ENCODE measurements at places on chromosomes 7 and 10.

DNA sequence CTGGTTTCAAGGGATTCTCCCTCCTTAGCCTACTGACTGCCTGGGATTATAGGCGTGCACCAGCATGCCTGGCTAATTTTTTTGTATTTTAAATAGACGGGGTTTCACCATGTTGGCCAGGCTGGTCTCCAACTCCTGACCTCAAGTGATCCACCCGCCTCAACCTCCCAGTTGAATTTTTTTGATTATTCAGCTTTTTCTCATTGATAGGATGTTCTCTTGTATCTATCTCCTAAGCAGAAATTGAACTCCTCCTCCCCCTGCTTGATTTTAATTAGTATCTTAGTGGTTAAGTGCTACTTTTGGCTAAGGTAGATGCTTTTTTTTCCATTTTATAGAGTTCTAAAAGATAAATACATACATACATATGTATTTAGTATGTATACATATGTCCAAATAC lies 101.0 kb downstream of the ZNF277 start:
- no peak for DNase-seq

DNA sequence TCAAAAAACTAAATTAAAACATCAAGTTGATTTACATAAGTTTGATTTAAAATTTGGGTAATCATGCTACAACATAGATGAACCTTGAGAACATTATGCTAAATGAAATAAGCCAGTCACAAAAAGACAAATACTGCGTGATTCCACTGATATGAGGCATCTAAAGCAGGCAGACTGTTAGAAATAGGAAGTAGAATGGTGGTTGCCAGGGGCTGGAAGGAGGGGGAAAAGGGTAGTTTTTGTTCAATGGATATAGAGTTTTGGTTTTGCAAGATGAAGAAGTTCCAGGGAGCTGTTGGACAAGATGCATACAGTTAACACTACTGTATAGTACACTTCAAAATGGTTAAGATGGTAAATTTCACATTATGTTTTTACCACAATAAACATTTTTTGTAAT lies 45.0 kb upstream of the IFRD1 start:
- DNase-seq = no peak

GRCh38 chr7:55077561-55078410 lies 59.0 kb downstream of the EGFR start:
- no peak for DNase-seq

- no peak for DNase-seq
Measured at GRCh38 chr10:114073395-114074186, 29.9 kb downstream of the ADRB1 start.

DNA sequence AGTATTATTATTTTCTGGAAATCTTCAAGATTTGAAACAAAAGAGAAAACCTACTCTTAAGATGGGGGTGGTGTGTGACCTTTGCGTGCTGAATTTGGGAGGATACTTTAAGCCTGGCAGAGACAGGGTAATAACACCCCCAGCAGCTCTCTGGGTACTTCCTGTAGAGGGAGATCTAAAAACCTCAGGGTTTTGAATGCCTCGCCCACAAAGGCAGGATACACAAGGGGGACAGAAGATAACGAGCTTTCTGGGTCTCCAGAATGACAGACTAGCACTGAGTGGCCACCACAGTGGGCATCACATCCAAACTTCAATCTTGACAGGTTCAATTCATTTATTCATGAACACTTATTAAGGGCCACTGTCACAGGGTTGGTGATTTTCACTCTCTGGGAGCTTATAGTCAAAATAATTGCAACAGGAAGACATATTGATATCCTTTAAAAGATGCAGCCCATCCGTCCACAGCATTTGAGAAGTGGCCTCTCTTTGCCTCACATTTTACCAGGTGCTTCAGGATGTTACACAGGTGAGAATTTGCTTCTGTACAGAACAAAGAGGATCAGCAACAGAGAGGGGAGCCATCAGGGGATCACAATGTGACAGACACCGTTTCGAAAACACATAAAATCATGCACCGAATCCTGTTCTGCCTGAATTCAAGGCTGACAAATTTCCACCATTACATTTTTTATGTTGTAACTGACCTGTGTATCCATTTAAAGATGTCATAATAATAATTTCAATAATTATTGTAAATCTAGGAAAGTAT lies 14.3 kb downstream of the CPA1 start:
- DNase-seq = no peak

GRCh38 chr10:8712656-8713055 lies 658.2 kb downstream of the GATA3 start:
- DNase-seq = no peak

- no peak for DNase-seq
Measured at GRCh38 chr7:34075523-34076370, 170.4 kb downstream of the BMPER start.

DNA sequence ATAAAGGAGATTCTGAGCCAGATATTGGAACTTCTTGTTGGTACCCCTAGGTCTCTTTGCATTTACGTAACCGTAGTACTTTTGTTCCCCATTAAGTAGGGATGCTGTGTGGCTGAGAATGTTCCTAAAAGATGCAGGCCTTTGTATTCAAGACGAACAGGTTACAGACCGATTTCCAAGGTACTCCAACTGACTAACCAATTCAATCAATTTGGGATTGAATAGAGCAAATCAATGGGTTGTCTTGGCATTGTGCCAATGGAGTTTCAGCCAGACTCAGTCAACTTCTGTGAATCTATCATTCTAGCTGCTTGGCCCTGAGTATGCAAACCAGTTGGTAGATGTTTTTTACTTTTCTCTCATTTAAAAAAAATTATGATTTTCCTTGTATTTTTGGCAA lies 347.3 kb upstream of the NPVF start:
- DNase-seq = no peak

- no peak for DNase-seq
Measured at GRCh38 chr7:121008816-121009215, 20.3 kb downstream of the CPED1 start.

GRCh38 chr10:27241652-27242472 lies 1.3 kb upstream of the ACBD5 start:
- DNase-seq = peak; percentile 93

DNA sequence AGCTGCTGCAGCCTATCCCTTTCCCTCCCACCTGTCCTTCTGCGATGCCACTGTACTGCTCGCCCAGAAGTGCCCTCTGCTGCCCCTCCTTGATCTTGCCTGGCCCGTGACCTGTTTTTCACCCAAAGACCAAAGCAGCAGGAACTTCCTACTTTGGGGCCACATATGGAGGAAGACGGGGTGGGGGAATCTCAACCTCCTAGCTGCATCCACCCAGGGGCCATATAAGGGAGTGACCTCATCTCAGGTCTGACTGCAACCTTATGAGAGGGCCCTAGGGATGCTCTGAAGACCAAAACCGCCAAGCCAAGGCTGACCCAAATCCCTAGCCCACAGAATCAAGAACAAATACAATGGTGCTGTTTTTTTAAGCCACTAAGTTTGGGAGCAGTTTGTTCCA lies 15.7 kb downstream of the PRKCQ start:
- no peak for DNase-seq

DNA sequence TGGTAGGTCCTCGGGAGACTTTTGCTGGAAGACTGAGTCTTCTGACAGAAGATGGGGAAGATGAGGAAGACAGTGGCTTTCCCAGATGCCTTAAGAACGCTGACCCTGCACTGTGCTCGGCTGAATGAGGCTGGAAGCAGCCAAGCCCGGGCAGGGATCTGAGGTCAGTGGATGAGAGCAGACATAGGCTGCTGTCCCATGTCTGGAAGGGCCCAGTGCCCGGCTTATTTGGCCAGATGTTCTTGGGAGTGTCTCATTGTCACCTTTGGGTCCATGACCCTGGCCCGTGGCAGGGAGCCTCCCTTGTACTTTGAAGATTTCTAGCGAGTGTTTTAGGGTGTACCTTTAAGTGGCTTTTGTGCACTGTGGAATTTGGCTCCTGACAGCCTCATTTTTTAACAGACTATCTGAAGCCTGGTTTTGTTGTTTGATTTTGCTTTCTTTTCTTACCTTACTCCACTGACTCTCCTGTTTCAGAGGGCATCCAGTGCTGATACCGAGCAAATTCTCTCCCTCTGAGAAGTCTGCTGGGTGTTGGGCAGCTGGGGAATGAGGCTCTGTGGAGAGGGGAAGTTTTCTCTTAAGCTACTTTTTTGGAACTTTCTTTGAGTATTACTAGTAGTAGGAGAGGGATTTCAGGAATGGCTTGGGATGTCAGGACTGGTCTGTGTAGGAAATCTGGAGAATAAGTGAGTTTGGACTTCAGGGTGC lies 61.4 kb downstream of the CREB5 start:
- no peak for DNase-seq

GRCh38 chr7:104040666-104041065 lies 51.2 kb upstream of the RELN start:
- DNase-seq = no peak

DNA sequence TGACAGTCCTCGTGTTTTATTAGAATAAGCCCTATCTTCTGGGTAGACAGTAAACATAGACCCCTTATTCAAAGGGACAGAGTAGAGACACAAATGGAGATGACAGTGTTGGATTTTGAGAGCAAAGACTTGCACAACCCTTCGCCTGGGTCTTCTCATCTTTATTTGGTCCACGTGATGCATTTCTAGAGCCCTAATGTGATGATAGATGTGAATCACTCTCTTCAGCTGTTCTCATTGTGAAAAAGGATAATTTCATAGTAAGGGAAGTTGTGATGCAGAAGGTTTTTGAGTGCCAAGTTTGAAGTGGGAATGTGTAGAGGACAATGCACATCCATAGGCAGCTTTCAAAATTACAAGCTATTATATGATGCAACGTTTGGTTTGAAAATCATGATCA lies 86.3 kb downstream of the CREB5 start:
- no peak for DNase-seq

DNA sequence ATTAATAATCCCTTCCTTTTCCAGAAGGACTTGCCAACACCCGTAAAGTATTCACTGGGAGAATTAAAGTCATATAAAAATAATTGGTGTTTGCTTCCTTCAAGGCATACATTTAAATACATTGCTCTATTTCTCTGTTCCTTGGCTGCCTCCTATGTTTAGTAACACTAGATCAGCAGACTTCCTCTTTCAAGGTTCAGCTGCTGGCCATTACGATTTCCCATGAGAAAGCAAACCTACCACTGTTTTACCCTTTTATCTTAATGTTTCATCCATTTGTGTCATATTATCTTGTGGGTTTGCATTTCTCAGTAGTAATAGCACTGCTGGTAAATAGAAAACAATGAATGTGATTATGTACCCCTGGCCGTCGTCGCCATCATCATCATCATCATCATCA lies 313.8 kb upstream of the BMPER start:
- no peak for DNase-seq

GRCh38 chr10:329361-330099 lies 194.3 kb downstream of the ZMYND11 start:
- DNase-seq = peak; percentile 93

DNA sequence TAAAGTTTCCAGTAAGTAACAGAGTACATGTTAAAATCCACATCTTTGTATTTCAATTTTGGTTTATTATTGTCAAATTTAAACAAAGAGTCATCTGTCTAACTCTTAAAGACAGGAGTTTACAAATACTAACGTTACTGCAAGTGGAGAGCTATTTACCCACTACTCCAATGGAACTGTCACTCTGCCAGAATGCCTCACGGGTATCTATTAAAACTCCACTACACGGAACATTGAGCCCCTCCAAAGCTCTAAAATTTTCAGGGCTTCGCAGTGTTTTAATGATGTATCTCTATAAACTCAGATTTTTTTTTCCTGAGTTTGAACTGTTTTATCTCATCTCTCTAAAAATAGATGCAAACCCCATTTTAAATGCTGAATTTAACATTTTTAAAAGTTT lies 388.7 kb upstream of the SEMA3A start:
- DNase-seq = no peak

- no peak for DNase-seq
Measured at GRCh38 chr10:22825841-22826240, 102.0 kb upstream of the ARMC3 start.

DNA sequence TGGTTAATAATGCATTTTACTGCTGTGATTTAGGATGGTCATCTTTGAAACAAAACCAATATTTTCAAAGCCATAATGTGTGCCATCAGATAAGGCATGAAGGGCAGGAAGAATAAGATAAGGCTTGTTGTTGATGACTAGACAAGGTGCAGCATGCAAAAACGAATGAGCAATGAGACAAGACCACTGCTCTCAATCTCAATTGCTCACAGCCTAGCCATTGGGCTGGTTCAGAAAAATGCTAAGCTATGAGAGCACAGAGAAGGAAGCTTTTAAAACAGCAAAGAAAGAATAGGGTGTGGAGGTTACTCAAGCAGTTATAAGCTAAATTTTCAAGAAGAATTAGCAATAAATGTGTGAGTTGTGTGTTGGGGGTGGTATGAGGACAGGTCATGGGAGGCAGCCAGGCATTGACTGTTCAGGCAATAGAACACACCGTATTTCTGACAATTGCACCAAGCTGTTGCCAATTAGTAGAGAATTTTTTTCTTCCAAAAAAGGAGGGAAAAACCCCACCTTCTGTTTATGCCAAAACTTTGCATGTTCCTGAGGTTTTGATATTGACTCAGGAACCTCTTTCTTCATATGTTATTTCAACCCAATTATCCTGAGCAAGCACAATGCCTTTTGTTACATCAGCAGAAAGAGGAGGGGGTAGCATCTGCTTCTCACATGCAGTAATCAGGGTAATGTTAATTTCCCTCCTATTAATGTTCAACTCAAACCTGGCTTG lies 276.5 kb downstream of the HDAC9 start:
- DNase-seq = no peak

DNA sequence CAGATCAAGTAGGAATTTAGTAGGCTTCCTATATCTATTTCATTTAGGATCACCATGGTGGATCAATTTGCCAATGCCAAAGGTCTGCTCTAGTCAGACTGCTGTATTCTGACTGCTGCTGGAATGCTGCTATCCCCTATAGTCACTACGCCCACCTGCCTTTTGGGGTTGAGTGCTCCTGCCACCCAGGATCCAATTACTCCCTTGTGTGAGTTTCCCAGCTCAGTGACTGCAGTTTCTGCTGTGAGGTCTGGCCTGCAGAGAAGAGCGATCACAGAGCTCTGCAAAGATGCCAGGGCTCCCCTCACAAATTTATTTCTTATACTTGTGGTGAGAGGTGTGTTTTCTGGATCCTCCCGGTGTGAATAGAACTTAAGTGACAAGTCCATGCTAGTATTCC lies 88.1 kb upstream of the FOXI2 start:
- no peak for DNase-seq

GRCh38 chr10:70662362-70663220 lies 9.7 kb upstream of the ADAMTS14 start:
- no peak for DNase-seq

DNA sequence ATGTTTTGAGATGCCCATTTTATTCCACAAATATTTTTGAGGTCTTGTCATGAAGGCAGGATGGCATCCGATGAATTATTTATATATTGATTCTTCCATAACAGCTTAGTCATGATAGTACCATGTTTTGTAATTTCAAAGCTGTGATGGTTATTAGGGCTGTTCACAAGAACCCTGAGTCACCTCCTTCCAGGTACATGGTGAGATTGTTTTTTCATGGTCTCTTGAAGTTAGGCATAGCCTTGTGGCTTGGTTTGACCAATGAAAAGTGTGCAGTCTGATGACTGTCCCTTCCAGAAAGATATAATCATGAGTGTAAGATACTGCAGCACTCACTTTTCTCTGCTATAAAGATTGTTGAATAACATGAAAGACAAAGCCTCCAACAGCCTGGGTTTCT lies 274.8 kb downstream of the FGFR2 start:
- no peak for DNase-seq

- no peak for DNase-seq
Measured at GRCh38 chr10:97050205-97050745, 135.5 kb downstream of the SLIT1 start.

Measured in ACHN (cell line).